ENCODE measurements at places on chromosomes 11 and 22.

DNA sequence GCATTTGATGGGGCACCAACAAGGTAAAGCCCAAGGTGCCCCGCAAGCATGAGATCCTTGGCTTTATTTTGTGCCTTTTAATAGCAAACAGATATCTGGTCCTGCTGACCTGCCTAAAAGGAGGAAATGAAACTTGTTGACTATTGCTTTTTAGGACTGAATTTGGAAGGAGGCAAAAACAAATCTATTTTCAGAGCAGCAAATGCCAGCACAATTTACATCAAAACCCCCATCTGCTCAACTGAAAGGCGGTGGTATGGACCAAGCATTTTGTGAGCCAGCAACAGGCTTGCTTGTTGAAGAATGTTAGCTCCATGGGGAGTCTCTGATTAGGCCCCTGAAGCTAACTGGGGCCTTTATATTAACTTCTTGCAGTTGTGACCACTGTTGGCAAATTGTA, 192.6 kb upstream of the E2F8 start:
- DNase-seq, result no peak

DNA sequence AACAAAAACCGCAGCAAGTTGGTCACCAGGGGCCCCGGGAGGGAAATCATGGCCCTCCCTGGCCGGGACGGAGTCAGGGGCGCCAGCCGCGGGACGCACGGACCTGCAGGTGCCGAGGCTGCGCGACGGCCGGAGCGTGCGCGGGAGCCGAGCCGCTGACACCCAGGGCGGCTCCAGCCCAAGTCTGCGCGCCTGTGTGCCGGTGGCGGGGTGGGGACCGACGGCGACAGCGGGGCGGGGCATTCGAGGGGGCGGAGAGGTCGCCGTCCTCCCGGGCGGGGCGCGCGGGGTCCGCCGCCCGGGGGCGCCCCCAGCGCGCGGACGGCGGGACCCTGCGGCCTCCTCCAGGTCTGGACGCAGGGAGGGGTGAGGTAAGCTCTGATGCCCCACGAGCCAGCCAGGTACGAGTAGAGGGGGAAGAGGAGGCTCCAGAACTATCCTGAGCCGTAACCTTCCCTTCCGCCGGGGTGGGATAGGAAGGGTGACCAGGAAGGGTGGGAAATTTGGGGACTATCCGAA, at the start of gene ESAM:
Gene ESAM, minus strand, starts transcription at position 186 of the 519 bp plus-strand sequence. Its CDS starts 136 bp downstream, at position 50.
- peak; percentile 79 for DNase-seq

DNA sequence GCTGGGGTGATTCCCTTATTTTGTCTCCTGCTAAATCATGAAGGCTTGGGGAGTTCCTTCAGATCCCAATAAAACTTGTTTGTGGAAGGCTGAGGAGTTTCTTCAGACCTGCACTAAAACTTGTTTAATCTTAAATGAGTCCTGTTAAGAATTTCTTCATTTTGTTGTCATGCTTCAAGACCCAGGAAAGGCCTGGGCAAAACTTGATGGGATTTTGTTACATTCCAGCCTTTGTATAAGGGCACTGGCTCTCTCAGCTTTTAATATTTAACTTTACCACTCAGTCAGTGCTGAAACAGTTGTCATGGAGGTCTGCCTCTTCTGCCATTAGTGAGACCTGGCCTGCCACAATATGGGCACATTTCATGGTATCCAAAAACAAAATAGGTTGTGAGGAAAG, 699.0 kb downstream of the ETS1 start:
- no peak for DNase-seq

DNA sequence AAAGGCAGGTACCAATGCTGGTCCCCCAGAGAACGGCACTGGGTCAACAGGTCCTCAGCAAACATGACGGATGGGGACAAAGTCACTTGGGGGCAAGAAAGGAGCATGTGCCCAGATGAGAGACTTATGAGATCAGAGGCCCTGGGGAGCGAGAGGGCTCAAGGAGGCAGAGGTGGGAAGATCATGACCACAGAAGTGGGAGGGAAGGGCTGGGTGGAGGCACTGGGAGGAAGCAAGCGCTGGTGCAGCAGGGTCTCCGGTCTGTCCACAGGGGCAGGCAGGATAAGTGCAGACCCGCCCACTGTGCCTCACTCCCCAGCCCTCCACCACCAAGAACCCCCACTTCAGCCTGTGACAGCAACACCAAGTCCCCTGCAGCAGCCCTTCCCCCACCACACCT, 10.9 kb downstream of the ELFN2 start:
- no peak for DNase-seq

- DNase-seq, result no peak
These were observed 8.7 kb upstream of the PIWIL4 start for GRCh38 chr11:94558468-94558867.

DNA sequence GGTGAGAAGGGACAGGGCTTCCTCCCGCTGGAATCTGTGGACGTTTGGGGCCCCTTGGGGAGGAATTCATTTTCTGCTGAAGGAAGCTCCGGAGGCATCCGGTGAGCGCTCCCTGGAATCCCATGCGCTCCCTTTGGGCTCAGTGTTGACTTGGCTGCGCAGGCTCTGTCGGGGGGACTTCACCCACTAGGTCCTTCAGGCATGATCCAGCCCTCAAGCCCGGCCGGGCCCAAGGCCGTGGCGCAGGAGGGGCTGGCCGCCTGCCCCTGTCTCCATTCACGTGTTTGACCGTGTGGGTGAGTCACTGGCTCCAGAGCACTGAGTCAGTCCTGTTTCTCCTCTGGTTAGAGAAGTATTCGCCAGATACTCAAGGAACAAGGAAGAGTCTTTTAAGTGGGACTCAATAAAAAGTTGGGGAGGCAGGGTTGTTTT, 1.4 kb downstream of the CTTN start:
- no peak for DNase-seq

GRCh38 chr11:47489395-47489755, 40.4 kb upstream of the RAPSN start:
- no peak for DNase-seq
